ENCODE measurements at places on chromosomes 3 and 15.
A peak's percentile ranks its signal among the peaks of the same experiment; 100 is the strongest.

GRCh38 chr15:72771329-72771725 is 12.2 kb downstream of the ADPGK start:
- no peak for DNase-seq

GRCh38 chr3:18284716-18285115 is 140.4 kb downstream of the SATB1 start:
- DNase-seq, result no peak

- no peak for DNase-seq
Measured at GRCh38 chr15:44298878-44299277, 10.4 kb downstream of the GOLM2 start.

DNA sequence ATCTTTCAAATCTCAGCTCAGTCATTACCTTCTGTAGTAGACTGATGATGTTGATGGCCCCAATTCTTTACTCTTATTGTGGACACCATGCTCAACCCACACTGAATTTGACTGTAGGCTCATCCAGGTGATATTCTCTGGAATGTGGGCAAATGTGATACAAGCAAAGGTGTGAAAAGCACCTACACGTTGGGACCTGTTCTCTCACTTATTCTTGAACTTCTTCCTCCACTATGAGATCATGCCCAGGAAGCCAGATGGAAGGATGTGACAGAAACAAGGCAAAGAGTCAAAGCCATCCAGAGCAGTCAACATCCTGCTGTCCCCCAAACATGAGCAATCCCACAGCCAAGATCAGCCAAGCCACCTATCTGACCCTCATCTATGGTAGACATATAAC is 471.2 kb upstream of the UBE2E2 start:
- DNase-seq, result no peak

DNA sequence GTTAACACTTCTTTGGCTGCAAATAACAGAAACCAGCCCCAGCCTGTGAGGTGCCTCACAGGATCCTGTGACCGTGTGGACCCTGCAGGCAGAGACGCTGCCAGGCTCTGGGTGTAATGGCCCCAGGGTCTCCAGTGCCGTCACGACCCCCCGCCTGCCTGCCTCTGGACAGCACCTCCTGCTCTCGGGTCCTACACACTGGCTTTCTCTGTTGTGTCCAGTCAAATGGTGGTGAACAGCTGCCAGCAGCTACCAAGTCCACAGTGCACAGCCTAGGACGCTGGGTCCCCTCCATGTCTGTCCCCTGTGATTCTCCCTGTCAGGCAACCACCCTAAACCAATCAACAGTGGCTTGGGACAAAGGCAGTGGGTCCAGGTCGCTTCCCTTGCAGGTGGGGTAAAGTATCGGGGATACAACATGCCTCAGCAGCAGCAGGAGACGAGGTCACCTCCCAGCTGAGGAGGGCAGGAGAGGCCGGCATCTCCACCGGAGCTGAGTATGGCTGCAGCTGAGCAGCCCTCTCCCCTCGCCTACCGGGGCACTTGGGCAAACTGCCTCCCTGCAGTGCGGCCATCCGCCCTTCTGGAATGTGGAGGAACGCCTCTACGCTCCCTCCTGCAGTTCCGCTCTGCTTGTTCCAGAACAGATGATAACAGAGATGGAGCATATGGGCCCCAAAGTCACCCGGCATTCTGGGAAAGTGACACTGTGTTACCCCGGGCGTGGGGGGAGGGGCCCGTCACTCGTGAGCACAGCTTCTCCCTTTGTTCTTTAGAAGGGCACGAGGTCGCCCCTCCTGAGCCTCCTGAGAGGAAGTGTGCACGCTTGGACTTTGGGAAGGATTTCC is 21.1 kb upstream of the SKOR1 start:
- no peak for DNase-seq

DNA sequence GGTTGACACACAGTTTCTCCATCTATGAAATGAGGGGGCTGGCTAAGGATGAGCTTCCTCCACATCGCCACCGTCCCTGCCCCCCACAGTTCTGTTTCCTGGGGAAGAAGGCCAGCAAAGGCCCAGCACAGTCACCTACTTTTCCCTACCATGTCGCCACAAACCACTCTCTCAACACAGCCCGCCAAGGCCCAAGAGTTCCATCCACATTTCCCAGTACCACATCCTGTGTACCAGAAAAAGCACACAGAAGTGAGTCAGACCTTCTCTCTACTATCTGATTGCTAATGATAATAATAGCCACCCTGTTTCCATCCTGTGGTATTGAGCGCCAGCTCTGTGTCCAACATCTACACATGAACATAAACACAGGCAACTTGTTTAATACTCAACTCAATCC is 30.3 kb upstream of the C15orf39 start:
- DNase-seq, result peak; percentile 73

DNA sequence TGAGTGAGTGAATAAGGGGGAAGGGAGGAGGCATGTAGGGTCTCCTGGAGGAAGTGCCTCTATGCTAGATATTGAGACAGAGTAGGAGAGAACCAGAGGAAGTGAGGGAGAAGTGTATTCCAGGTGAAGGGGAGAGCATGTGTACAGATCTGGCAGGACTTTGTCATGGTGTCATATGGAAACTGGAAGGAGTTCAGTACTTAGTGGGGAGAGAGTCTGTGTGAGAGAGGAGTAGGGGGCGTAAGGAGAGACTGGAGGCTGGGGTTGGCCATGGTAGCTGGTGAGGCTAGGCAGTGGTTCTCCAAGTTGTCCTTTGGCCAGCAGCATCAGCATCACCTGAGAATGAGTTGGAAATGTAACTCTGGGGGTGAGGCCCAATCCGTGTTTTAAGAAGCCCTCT is 29.6 kb upstream of the EPHB1 start:
- DNase-seq, result no peak

DNA sequence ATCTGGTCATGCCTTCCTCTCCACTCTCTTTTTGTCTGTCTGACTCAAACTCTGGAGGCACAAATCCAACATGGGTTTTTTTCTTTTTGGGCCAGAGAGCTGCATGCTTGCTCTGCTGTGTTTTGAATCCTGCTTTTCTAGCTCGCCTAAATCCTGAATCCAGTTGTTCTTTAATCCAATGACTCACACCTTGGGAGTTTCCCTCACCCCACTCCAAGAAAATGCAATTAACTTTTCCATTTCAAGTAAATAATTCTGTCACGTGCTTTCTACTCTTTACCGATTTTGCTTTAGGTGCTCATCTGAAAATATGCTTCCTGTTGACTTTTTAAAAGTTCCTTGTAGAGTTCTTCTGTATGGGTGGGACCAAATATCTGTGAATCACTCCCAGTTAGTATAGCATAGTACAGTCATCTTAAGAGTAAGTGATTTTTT is 47.6 kb downstream of the SLMAP start:
- peak; percentile 95 for DNase-seq

GRCh38 chr3:194608981-194609380 is 24.2 kb downstream of the TMEM44 start:
- DNase-seq, result no peak

DNA sequence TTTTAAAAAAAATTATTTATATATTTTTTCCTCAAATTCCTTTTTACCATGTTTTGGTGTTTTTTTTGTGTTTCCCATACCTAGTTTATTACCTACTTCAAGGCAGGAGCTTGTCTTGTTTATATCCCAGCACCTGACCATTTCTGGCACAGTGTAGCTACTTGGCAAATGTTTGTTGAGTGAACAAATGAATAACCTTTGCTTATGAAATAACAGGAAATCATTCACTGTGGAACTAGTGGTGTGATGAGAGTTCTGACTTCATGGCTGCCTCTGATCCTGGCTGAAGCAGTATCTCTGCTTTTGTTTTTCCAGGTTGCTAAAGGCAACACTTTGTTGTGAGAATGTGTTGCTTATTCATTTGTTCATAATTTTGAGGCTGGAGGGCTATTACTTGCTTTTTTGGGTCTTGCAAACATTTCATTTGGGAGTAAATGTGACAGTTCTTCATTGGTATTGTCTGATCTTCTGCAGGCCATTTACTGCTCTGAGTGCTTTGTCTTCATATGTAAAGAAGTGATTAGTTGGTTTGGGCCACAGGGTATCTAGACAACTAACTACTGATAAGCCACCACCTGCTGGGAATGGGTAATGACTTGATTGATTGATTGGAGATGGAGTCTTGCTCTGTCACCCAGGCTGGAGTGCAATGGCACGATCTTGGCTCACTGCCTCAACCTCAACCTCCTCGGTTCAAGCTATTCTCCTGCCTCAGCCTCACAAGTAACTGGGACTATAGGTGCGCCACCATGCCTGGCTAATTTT is 5.7 kb downstream of the RAD54L2 start:
- peak; percentile 8 for DNase-seq

GRCh38 chr15:55257938-55258337 is 31.7 kb downstream of the RAB27A start:
- DNase-seq, result no peak

DNA sequence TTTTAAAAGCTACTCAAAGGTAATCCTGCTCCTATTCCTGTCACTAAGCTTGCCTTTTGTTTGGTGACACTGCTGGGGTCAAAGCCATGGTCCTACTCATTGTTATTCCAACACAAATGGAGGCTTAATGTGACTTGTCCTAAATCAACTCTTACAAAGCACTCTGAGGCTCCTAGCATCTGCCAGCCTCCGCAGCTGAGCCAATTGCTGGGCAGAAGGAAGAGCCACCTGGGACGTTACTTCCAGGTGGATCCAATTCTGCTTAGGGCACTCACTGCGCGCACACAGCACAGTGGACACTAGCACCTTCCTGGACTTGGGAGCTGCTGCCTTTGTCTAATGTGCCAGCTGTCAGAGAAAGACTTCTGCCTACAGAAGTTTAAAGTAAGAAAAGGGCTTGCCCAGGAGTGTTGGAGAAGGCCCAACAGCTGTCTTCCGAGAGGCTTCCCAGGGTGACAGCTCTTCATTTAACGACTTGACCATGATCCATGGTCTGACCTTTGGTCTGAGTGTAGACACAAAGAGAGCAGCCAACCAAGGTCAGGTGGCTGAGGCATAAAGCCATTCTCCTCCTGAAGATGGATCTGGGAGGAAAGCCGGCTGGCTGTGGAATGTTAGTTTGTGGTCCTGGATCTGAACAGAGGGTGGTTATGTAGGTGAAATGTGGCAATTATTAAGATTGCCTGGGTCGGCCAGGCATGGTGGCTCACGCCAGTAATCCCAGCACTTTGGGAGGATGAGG is 102.2 kb downstream of the AQP9 start:
- DNase-seq, result no peak

DNA sequence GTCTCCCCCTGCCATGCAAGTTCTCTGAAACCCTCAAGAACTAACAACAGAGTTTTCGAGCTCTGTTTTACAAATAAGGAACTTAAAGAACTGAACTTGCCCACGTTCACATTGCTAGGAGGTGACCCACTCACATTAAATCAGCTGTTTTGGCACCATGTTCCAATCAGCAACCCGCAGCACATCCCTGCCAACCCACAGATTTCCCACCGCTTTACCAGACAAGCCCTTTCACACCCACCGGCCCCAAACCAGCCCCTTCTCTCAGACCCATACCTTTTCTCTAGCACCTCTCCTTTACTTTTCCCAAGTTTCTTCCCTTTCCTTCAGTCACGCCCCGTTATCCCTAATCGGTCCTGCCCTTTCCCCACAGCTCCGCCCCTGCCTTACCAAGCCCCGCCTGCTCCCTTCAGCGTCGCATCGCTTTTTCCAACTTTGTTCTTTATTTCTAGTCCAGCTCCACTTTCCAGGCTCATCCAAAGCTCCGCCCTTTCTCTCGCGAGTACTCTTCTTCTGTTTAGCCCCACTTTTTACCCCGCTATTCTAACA is 804 bp upstream of the BRPF1 start:
- no peak for DNase-seq

- DNase-seq, result no peak
Measured at GRCh38 chr3:114606336-114606735, 312.5 kb downstream of the TIGIT start.

GRCh38 chr15:50071551-50072258 is 47.3 kb downstream of the ATP8B4 start:
- DNase-seq, result no peak

DNA sequence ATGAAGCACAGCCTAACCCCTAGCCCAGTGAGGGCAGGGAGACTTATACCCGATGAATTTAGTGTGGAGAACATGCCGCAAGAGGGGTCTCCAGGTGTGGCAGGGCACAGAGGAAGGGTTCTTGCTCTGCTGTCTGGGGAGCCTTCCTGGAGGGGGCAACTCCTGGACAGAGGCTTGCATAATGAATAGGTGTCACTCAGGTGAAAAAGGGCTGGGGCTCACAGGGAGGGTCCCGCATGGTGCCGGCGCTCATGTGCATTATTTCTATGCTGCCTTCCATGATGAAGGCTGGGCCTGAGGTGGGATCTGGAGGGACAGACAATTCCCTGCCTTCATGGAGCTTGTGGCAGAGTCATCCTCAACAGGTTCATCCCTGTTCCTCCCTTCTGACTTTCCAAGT is 51.5 kb downstream of the ITGA11 start:
- DNase-seq, result no peak

DNA sequence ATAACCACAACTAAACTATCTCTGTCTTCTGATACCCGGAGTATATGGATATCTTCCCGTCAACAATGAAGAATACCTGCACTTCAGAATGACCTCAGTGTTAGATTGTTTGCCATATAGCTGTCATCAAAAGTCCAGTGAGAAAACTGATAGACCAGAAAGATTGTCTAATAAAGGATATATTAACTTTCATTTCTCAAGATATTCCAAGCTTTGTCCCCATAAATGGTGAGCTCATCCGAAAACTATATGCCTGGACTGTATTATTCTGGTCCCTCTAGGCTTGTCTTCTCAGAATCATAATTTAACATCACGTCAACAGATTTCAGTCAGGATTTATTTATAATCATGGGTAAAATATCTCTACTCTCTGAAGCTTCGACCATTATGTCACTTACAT is 100.5 kb downstream of the ATP8B4 start:
- no peak for DNase-seq

DNA sequence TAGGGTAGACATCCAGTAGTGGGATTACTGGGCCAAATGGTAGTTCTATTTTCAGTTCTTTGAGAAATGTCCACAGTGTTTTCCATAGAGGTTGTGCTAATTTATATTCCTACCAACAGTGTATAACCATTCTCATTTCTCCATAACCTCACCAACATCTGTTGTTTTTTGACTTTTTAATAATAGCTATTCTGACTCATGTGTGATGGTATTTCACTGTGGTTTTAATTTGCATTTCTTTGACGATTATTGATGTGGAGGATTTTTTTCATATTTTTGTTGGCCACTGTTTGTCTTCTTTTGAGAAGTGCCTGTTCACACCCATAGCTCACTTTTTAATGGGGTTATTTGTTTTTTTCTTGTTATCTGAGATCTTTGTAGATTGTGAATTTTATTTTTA is 125.2 kb downstream of the CFAP20DC start:
- peak; percentile 15 for DNase-seq

DNA sequence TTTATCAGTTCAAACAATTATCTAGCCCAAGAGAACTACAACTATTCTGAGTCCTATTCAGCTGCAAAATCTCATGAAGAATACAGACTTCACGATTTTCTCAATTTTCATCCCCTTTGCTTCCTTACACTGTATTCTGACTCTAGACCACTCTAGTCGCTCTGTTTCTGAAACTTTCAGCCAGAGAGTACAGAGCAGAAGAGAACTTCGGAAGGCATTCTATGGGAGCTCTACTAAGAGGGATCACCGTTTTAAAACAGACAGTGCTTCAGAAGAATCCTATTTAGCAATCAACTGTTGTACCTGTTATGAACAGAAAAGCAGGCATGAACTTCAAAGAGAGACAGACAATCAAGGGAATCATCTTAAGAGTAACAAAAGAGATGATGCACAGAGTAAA is 419.4 kb downstream of the SHQ1 start:
- no peak for DNase-seq

- no peak for DNase-seq
Measured at GRCh38 chr3:155018621-155019330, 61.3 kb upstream of the MME start.

- DNase-seq, result no peak
Measured at GRCh38 chr15:74500401-74500800, 39.4 kb upstream of the UBL7 start.

- peak; percentile 46 for DNase-seq
Measured at GRCh38 chr3:113070072-113070640, 79.4 kb downstream of the GTPBP8 start.

All from fibroblast of the aortic adventitia (primary cell).